Urothelium cell line (cell line): ENCODE measurements at places on chromosomes 1 and 21.

GRCh38 chr1:204989266-204990058 lies 53.5 kb upstream of the CNTN2 start:
- DNase-seq, result peak; percentile 88

DNA sequence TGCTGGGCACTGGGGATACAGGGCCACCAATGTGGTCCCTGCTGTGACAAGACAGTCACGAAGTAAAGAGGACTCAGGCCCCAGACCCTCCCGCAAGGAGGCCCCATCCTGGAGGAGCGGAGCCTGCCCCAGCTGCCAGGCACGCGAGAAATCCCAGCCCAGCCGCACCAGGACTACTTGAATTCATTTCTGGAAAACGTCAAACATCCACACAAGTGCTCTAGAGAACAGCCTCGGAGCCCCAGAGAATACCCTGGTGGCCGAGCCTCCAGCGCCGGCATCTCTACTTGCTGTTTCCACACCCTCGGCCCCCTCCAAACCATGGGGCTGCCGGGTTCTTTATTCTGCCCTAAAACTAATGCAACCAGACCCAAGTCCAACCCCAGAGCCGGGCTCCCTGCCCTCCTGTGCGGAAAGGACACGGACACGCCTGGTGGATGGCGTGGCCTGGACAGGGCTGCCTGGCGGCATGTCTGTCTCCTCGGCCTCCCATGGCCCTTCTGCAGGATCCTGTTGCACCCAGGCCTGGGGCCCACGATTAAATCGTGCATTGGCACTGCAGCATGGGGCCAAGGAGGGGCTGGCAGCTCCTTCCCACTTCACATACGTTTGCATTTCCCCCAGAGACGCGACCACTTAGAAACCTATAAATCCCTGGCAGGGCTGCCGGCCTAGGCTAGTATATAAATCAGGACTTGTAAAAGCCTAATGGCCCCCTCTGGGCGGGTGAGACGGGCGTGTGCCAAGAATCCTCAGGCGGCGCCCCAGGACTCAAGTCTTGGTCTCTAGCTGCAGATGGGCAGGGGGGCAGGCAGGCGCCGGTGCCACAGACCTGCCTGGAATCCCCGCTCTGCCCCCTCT lies 41.2 kb downstream of the DMRTB1 start:
- no peak for DNase-seq

GRCh38 chr21:21897275-21897883 lies 899.2 kb downstream of the NCAM2 start:
- no peak for DNase-seq

DNA sequence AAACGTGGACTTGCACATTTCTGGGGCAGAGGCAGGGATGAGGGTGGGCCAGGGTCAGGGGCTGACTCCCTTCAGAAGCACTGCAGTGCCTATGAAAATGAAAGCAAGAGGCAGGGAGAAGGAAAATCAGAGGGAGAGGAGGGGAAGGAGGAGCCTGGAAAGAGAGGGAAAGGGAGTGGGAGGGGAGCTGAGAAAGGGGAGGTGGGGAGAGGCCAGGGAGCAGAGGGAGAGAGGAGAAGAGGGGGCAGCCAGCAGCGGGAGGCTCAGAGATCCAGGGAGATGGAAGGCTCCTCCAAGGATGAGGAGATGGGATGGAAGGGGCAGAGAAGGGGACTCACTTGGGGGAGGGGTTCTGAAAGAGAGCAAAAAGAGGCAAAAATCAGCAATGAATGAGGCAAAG lies 96.3 kb upstream of the KLHDC7A start:
- DNase-seq, result no peak

DNA sequence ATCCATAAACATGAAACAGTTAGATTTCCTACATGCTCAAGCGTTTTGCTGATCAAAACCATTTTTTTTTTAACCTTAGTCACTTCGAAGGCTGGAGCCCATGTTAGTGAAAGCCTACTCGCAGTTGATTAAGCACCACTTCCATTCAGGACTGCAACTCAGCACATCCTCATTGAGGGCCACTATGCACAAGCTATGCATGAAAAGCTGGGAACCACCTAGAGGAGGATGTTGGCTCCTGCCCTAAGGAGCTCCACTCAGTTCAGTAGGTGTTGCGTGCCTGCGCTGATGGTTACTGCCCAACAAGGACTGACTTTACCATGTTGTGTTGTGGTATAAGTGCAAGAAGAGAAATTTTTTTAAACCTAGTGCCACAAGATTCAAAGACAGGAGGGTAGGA lies 181.4 kb upstream of the L1TD1 start:
- no peak for DNase-seq

- DNase-seq, result peak; percentile 71
Measured at GRCh38 chr1:160748181-160748877, 9.3 kb downstream of the SLAMF7 start.
